Gastroesophageal sphincter (tissue), 4 donors: ENCODE measurements at places on chromosomes 12 and 14. TPM values are rescaled to one million over a fixed set of nuclear protein-coding genes. Genes with fewer than 3 reads are reported as not detected.
A peak's percentile ranks its signal among the peaks of the same experiment; 100 is the strongest.

The IFNG-AS1 gene
- total RNA-seq: not detected

The TOMM20L gene
- not detected for total RNA-seq

The PTGER2 gene
- total RNA-seq: 24.2 TPM

The SIX6 gene
- not detected for total RNA-seq

- ATAC-seq: no peak
Observed at GRCh38 chr14:74698465-74698864, 14.4 kb downstream of the AREL1 start.

DNA sequence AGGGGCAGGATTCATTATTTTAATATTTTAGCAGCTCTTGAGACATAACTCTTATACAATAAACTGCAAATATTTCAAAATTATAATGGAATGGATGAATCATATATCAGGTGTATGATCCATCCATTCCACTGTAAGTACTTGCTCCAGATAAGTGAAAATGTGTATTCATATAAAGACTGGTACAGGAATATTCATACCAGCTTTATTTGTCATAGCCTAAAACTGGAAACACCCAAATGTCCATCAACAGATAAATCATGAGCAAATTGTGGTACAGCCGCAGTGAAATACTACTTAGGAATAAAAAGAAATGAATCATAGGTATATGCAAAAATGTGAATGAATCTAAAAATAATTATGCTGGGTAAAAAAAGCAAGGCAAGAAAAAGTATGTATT, 263.6 kb upstream of the SYT10 start:
- no peak for ATAC-seq

GRCh38 chr12:14384783-14385638, 19.5 kb downstream of the ATF7IP start:
- peak; percentile 91 for ATAC-seq

DNA sequence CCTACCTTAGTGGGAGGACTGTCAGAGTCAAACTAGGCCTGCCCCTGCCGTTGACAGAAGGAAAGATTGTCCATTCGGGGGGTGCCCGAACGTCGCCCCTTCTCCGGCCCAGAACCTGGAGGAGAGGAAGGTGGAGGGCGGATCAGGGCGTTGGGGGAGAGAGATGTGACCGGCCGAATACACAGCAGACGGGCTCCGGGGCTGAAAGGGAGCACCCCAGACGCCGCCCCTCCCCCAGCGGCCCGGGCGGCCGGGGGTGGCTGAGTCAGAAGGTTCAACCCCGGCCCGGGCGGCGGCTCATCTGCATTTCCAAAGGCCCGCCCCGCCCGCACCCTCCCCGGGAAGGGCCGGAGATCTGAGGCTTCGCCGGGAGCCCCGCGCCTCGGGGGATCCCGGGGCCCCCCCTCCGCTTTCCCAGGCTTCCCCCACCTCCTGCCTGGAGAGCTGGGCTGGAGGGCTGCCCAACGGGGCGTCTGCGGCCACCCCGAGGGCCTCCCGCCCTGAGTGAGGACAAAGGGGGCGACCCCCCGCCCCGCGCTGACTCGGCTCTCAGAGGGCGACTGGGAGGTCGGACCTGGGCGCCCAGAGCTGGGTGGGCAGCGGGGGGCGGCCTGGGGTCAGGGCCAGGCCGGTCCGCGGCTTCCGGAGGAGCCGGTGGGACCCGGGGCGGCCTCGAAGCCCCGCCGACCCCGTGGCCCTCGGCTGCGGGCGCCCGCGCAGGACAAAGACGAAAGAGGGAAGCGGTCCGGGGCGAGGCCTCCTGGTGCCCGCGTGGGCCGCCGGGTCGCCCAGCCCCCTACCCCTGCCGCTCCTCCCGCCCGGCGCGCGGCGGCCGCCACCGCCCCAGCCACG, 3.7 kb upstream of the SETD1B start:
- ATAC-seq: peak; percentile 71

- ATAC-seq: no peak
Observed at GRCh38 chr14:97946240-97946639, 1149.1 kb downstream of the VRK1 start.

DNA sequence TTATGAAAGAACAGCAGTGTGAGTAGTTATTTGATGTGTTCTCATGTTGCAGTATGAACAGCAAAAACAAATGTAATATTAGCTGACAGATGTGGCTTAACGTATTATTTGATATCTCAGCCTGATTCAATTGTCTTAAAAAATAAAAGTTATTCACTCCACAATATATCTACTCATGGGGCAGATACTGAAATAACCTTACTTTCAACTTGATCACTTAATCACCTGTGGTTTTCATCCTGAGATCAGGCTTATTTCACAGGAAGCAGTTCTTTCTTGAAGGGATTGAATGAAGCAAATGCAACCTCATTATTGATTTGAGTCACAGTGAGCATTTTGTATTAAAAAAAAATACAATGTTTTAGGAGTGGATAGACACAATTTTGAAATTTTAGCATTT, 90.3 kb downstream of the AKAP6 start:
- ATAC-seq: no peak

GRCh38 chr14:64915797-64916196, 1.5 kb downstream of the CHURC1 start:
- ATAC-seq: no peak

GRCh38 chr12:110503432-110503831, 1.3 kb downstream of the RAD9B start:
- no peak for ATAC-seq

DNA sequence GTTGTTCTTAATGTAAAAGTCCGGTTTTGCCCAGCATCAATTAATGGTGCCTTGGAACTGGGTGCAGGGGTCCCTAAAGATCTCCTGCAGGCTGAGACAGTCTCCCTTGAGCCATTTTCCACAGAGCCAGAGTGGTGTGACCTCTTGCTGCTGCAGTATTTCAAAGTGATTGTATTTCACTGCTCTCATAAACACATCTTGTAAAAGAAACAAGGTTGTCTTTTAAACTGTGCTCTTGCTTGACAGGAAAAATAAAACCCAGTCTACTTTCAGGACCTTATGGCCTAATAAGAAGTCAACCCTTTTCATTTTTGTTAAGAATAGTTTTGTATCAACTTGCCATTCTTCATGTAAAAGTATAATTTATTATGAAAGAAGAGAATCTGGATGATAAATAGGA, 44.7 kb downstream of the TMEM117 start:
- no peak for ATAC-seq

GRCh38 chr12:116381240-116381743, 103.8 kb upstream of the MED13L start:
- no peak for ATAC-seq

DNA sequence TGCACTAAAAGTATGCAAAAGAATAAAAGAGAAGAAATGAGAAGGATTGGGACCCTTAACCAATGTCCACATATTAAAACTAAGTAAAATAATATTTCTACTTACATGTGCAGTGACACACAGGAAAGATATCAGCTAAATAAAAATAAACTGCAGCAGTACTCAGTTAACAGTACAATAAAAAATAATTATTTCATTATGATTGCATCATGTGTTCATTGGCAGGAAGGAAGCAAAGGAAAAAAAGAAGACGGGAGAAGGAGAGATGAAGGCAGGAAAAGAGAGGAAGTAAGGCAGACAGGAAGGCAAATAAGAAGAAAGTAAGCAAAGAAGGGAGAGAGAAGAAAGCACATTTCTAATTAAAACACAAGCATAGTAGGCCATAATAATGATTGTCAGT, 33.0 kb downstream of the RASSF9 start:
- no peak for ATAC-seq

DNA sequence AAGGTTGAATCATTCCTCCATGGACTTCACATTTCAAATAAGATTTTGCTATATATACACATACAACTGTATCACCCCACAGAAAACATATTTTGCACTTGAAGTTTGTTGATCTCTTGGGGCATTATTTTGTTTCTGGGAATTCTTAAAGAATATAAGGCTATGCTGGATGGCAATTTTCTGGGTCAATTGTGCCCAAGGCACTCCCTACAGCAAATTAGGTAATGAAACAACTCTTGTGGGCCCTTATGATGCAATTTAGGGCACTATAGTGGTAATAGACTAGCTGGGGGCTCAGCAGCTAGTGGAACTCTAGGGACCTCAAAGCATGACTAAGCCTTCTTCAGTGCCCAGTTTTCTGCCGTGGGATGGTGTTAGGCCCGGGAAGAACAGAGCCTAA, 444.4 kb downstream of the NRXN3 start:
- no peak for ATAC-seq
